ENCODE measurements at places on chromosomes 12 and 14.

DNA sequence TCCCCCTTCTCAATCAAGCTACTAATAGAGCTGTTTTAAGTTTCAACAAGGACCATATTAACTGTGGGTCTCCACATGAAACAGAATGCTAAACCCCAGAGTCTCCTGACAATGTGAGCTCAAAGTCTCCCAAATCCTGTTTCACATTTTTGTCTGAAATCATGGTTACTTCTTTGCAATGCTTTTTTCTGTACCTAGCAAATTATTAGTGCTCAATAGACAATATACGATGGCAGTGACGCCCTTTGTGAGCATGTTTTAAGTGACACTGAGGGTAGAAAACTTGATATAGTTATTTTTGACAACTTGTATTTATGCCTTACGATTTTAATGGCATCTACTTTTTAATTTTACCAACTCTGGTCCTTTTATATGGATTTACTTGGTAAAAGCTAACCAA, 85.4 kb upstream of the SOX5 start:
- DNase-seq, result no peak

- no peak for DNase-seq
Observed at GRCh38 chr14:104211215-104211614, 72.8 kb downstream of the KIF26A start.

GRCh38 chr12:54201001-54201794, 12.4 kb upstream of the SMUG1 start:
- DNase-seq, result peak; percentile 85

DNA sequence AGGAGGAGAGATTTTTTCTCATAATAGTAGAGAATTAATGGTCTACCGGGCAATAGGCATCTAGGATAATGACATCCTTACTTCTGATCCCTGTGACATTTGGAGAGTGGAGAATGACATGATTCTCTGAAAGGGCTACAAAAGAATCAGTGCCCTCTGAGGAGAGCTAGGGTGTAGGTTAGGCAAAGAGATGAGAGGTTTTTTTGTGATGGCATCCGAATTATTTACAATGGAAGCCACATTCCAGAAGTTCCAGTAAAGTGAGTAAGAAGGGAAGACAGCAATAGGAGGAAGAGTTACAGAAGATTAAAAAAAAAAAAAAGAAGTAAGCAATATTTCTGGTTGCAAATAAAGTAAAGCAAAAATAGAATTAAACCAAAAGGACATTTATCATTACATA, 478.0 kb downstream of the RMST start:
- DNase-seq, result no peak

- no peak for DNase-seq
Observed at GRCh38 chr12:6850796-6851152, 312 bp downstream of the CDCA3 start.

DNA sequence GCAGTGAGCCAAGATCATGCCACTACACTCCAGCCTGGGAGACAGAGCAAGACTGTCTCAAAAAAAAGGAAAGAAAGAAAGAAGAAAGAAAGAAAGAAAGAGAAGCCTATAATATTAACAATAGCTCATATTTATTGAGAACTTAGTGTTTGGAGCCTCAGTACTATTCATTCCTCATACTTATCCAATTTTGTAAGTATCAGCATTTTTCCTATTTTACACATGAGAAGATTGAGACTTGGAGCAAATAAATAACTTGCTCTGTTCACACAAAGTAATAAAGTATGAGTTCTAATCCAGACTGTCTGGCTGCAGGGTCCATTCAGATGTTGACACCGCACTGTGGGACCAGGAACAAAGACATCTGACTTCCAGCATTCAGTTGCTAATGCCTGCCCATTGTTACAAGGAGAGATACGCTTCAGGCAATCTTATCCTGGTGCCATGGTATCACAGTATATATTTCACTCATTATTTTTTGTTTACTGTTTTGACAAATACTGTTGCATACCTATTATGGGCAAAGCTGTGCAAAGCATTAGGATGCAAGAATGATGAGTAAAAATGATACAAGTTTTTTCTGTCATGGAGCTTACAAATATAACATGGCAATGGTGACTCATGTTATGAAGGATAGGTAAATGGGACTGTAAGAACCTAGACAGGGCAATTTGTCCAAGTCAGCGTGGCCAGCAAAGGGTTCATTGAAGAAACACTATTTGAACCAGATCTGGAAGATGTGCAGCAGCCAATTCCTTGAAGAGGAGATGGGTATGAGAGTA, 21.4 kb upstream of the TMTC2 start:
- no peak for DNase-seq

DNA sequence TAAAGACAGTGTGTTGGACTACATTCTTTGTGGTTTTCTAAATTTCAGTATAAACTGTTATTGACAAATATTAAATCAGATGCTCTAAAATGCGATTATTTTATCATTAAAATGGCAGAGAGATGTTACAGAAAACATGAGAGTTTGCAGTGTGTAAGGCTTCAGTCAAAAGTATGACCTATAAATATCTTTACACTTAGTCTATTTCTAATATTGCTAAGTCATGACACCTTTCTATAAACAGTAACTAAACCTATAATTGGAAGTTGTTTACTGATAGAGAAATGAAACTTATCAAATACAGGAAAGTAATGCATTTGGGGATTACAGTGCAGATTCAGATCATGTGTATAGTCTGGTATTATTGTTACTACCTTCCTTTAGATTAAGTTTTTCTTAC, 68.9 kb upstream of the YARS2 start:
- no peak for DNase-seq

- no peak for DNase-seq
Observed at GRCh38 chr12:115785548-115785947, 491.9 kb downstream of the MED13L start.

DNA sequence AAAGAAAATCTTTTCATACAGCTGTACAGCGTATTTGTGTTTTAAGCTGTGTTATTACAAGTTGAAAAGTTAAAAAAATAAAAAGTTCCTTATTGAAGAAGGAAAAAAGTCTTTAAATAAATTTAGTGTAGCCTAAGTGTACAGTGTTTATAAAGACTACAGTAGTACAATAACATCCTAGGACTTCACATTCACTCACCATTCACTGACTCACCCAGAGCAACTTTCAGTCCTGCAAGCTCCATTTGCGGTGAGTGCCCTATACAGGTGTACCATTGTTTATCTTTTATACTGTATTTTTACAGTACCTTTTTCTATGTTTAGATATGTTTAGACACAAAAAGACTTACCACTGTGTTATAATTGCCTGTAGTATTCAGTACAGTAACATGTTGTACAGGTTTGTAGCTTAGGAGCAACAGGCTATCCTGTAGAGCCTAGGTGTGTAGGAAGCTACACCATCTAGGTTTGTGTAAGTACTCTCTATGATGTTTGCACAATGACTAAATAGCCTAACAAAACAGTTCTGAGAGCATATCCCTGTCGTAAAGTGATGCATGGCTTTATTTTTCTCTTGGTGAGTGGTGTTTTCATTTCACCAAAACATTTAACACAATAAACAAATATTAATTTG, 275.2 kb downstream of the DACT1 start:
- no peak for DNase-seq

- DNase-seq, result no peak
Observed at GRCh38 chr14:76948213-76948947, 80.1 kb downstream of the IRF2BPL start.

GRCh38 chr12:132858718-132859266, 28.6 kb downstream of the CHFR start:
- no peak for DNase-seq

DNA sequence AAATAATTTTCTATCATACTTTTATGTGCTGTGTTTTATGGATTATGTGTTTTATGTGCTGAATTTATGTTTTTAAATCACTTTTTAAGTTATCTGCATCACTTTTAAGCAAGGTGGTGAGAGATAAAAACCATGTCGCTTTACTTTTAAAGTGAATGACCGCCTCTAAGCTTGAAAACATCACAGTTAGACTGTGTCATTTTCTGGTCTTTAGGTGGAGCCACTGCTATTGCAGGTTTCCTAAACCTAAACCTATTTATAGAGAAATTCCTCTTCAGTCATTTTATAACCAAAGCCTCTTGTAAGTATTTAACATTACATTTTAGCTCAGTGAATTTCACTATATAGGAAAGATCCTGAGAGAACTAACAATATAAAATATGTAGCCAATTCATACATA, 21.0 kb upstream of the MDM2 start:
- no peak for DNase-seq

DNA sequence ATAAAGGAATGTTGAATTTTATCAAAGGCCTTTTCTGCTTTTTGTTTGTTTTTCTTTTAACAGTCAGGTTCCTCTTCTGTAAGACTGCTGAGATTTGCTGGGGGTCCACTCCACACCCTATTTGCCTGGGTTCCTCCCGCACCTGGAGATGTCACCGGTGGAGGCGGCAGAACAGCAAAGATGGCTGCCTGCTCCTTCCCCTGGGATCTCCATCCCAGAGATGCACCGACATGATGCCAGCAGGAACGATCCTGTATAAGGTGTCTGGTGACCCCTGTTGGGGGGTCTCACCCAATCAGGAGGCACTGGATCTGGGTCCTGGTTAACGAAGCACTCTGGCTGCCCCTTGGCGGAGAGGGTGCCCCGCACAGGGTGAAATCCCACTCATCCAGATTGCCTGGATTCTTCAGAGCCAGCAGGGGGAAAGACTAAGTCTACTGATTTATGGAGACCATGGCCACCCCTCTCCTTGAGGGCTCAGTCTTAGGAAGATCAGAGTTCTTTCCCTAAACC, 244.0 kb upstream of the MDGA2 start:
- no peak for DNase-seq

DNA sequence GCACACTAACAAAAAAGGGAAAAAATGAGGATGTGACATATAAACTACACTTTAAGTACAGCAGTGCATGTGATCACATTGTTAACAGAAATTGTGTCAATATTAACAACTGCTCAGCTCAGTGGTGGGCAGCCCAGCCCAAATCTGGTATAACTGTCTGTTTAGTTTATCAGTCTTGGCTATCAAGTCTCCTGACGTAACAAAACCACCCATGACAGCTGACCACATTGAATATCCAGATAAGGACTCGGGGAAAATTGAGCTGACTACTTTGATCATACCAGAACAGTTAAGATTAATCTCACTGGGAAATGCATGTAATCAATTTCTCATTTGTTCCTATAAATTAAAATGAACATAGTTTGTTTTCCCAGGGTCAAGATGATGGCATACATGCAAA, 396.6 kb downstream of the SNAPC1 start:
- no peak for DNase-seq

DNA sequence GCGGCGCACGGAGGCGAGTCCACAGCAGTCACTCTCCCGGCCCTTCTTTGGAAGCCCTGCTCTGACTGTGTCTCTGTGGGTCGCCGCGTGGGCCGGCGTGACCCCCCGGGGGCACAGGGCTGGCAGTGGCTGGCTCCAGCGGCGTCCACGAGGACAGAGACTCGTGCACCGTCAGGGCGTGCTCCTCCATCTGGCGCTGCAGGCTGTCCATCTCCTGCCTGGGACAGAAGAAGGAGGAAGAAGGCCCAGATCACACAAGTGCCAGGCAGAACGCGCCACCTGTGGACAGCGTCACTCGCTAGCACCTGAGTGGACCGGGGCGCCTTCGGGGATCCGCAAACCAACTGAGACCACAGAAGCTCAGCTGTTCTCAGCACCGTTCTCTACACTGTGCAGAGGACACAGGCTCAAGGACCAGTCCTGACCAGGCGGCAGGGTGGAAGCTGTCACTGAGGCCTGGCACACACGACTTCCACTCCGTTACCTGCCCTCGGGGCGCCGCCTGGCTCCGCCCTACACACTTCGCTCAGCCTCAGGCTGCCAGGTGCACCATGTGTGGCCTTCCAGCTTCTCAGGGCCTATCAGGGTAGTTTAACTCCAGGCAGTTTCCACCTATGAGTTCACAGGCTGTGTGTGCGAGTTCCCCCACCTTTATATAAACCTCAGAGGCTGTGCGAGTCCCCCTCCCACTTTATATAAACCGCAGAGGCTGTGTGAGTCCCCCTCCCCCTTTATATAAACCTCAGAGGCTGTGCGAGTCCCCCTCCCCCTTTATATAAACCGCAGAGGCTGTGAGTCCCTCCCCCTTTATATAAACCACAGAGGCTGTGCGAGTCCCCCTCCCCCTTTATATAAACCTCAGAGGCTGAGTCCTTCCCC, 11.7 kb upstream of the ANKLE2 start:
- no peak for DNase-seq

DNA sequence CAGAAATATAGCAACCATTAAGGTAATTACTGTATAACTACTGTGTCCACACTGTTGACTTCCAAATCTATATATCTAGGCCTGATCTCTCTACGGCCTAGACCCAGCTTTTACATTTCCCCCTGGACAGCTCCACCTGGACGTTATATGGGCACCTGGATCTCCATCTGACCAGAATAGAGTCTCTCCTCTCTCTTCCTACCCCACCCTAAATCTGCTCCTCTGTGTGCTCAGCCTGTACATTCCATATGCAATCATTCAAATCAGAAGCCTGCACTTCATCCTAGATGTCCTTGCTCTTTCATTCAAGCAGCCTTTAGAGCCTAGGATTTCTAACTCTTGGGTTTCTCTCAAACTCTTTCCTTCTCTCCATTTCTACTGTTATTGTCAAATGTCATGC, 255.0 kb downstream of the PAX9 start:
- DNase-seq, result no peak

- DNase-seq, result peak; percentile 22
Observed at GRCh38 chr14:31842899-31843298, 234.2 kb upstream of the ARHGAP5 start.

DNA sequence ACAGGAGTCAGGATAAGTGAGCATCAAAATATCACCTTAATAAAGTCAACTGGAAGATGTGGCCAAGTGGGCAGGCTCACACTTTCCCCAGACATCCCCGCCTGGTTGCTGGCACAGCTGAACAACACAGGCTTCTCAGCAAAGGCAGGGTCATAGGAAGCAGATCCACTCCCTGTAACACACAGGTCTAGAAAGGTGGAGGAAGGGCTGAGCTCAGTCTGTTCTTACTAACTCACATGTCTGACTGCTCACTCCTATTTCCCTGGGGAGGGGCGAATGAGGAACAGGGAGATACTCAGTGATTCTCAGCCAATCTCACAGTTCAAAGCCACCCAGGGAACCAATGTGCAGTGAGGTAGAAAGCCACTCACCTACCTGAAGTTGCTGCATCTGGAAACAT, 45.0 kb upstream of the AMN1 start:
- DNase-seq, result no peak

- no peak for DNase-seq
Observed at GRCh38 chr14:105165134-105165704, 3.4 kb downstream of the JAG2 start.

GRCh38 chr12:116659771-116660481, 77.9 kb downstream of the SPRING1 start:
- DNase-seq, result no peak

GRCh38 chr12:1972856-1973317, 31.4 kb downstream of the DCP1B start:
- peak; percentile 81 for DNase-seq

DNA sequence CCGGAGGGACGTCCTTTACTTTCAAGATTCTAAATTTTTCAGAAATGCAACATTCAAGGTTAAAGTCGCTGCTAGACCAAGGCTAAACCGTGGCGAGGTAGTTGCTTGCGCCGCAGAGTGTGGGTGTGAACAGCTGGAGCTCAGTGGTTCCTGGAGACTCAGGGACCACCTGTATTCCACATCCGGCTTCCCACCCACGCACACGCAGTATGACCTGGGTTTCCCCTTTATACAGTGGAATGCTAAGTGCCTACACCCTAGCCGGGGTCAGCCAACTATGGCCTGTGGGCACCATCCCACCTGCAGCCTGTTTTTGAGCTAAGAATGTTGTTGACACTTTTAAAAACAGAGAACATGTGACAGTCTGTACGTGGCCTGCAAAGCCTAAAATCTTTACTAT, 42.9 kb upstream of the TESC start:
- DNase-seq, result no peak

Measured in muscle of leg (tissue), 16 donors.